ENCODE measurements at places on chromosomes 12 and 14.
A peak's percentile ranks its signal among the peaks of the same experiment; 100 is the strongest.

DNA sequence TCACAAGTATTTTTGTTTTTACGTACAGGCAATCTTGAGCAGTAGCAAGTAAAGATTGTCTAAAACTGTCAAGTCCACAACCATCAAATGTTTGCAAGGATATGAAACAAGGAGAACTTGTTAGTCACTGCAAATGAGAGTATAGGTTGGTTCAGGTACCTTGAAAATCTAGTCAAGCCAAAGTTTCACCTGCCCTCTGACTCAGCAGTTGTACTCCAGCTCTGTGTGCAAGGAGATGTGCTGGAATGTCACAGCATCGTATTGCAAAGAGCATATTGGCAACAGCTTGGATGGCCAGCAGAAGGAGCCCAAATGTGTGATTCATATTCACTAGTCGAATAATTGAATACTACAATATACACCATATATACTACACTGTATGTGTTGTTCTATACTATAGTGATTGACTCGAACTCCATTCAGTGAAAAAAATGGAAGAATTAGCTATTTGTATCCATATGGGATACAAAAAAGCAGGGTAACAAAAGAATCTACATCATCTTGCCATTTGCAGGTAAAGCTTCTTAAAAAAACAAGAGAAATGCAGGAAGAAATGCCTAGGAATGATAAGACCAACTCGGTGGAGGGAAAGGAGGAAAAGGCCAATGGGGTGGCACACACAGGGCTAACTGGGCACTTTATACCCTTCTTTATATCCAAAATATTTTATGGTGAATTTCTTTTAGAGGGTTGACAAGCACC is 44.0 kb downstream of the EID3 start:
- peaks cover 32% of the 10 kb centered on the region for H3K36me3 ChIP-seq
- H3K4me3 ChIP-seq = no peak overlapping the region
- H3K4me1 ChIP-seq = no peaks in the 10 kb centered on the region
- no peak for DNase-seq

- H3K4me1 ChIP-seq = no peaks in the 10 kb centered on the region
- H3K4me3 ChIP-seq = no peak overlapping the region
- no peak overlapping the region for H3K27ac ChIP-seq
- no peaks in the 10 kb centered on the region for H3K27me3 ChIP-seq
Observed at GRCh38 chr14:78251308-78251707, 81.1 kb downstream of the NRXN3 start.

- no peak overlapping the region for H3K27ac ChIP-seq
- no peak for DNase-seq
- no peaks in the 10 kb centered on the region for H3K36me3 ChIP-seq
- no peak overlapping the region for H3K4me3 ChIP-seq
Observed at GRCh38 chr12:39144613-39145061, 239.2 kb upstream of the CPNE8 start.

- peaks cover 34% of the 10 kb centered on the region for H3K4me1 ChIP-seq
- peaks cover 10% of the 10 kb centered on the region for H3K36me3 ChIP-seq
- peak overlapping the region; percentile 16 for H3K4me3 ChIP-seq
- H3K27me3 ChIP-seq = no peaks in the 10 kb centered on the region
- peak overlapping the region; percentile 63 for H3K27ac ChIP-seq
Observed at GRCh38 chr12:112130441-112130998, 5.2 kb downstream of the TRAFD1 start.

DNA sequence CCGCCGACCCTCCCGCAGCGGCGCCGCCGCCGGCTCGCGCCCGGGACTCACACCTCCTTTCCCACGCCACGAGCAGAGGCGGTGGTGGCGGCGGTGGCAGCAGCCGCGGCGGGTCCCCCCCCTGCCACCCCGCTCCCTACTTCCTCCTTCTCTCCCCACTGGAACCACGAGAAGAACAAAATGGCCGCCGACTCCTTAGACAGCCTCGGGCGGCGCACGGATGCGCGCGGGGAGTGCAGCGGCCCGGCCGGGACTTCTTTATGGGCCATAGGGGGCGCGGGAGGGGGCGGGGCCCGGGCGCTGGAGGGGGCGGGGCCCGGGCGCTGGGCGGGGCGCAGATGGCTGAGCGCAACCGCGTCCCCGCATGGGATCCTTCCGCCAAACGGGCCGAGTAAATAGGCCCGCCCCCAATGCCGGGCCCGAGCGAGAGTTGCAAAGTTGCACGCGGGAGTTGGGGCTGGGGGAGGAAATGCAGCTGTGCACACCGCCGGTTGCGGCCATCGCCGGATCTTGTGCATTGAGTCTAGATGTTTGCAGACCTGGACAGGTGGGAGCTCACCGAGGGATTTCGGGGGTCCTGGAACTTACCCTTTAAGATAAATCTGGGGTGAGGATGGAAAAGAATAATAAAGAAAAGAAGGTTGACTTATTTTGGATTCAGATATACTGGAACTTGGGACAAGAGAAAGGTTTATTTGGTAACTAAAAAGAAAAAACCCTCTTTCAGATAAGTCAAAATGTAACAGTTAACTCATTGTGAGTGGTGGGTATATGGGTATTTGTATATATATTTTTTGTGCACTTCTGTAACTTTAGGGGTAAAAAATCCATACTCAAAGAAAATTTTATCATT is at the start of gene PPP1CC:
Gene PPP1CC, minus strand, starts transcription at position 174 of the 853 bp plus-strand sequence. CDS start 184 bp downstream, outside the sequence.
- peak within 1 kb of the TSS; percentile 94 for H3K4me3 ChIP-seq
- H3K27ac ChIP-seq = peak within 1 kb of the TSS; percentile 79
- no peaks in the 10 kb centered on the region for H3K27me3 ChIP-seq

GRCh38 chr14:44663136-44663535 is 156.1 kb upstream of the FSCB start:
- no peaks in the 10 kb centered on the region for H3K27me3 ChIP-seq
- H3K27ac ChIP-seq = no peak overlapping the region
- no peak overlapping the region for H3K4me3 ChIP-seq
- no peak for DNase-seq
- H3K36me3 ChIP-seq = no peaks in the 10 kb centered on the region

GRCh38 chr12:121444842-121445202 is 44.9 kb downstream of the RNF34 start:
- H3K4me1 ChIP-seq = no peaks in the 10 kb centered on the region
- H3K36me3 ChIP-seq = peaks cover 48% of the 10 kb centered on the region

DNA sequence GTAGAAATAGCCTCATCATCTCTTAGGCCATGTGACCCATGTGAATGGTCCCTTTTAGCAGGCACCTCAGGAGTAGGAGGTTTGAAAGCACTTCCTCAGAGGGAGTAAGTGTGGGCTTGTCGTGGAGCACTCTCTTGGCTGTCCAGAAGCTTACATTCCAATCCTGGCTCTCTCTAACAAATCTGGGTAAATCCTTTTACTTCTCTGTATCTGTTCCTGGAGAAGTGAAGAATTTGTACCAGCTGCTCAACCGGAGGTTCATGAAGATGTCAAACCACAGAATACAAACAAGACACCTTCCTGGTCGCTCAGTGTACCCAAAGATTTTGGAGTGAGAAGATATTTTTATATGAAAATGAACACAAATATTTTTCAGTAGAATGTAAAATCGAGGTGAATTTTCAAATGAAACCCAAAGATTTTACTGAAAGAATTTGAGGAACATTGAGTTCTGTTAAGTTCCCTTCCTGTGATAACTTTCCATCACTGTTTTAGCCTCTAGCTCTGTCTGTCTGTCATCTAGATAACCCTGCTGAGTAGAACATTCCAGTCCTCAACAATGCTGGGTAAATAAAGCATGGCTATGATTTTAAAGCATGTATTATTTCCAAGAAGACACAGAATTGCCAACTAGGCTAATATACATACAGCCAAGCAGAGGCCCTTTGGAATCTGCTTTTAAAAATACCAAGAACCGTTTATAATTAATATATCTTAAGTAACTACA is 263.9 kb upstream of the RGS6 start:
- H3K27ac ChIP-seq = no peak overlapping the region
- H3K36me3 ChIP-seq = peaks cover 6% of the 10 kb centered on the region
- DNase-seq = no peak

- no peaks in the 10 kb centered on the region for H3K36me3 ChIP-seq
- peaks cover 16% of the 10 kb centered on the region for H3K4me1 ChIP-seq
- DNase-seq = no peak
- no peak overlapping the region for H3K27ac ChIP-seq
- peaks cover 23% of the 10 kb centered on the region for H3K27me3 ChIP-seq
Observed at GRCh38 chr14:53951243-53951626, 5.4 kb downstream of the BMP4 start.

GRCh38 chr14:65079768-65080167 is 22.5 kb downstream of the MAX start:
- H3K4me3 ChIP-seq = no peak overlapping the region
- H3K27ac ChIP-seq = no peak overlapping the region
- H3K27me3 ChIP-seq = no peaks in the 10 kb centered on the region
- H3K4me1 ChIP-seq = peaks cover 8% of the 10 kb centered on the region

GRCh38 chr12:49403971-49404450 is 36.7 kb downstream of the SPATS2 start:
- no peaks in the 10 kb centered on the region for H3K27me3 ChIP-seq
- no peak for DNase-seq
- H3K27ac ChIP-seq = no peak overlapping the region
- no peak overlapping the region for H3K4me3 ChIP-seq

DNA sequence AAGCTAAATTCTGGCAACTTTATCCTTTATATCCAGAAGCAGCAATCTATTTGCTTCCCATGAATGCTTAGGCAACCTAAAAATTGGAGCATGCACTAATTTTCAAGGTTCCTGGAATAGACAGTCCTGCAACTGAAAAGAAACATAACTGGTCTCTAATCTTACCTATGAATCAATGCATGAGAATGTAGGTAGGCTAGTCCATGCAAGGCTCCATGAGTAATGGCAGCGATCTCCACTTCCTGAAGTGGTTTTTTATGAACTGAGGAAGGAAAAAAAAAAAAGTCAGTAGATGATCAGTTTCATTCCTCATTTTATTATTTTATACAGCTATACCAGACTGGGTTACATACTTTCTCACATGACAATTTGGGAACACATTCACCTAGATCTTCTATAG is 102.0 kb downstream of the PEBP1 start:
- H3K36me3 ChIP-seq = peaks cover 24% of the 10 kb centered on the region
- H3K4me1 ChIP-seq = no peaks in the 10 kb centered on the region
- no peak overlapping the region for H3K4me3 ChIP-seq
- no peaks in the 10 kb centered on the region for H3K27me3 ChIP-seq

GRCh38 chr12:104443008-104443407 is 13.7 kb upstream of the CHST11 start:
- no peak for DNase-seq
- H3K4me1 ChIP-seq = no peaks in the 10 kb centered on the region
- H3K4me3 ChIP-seq = no peak overlapping the region
- H3K36me3 ChIP-seq = no peaks in the 10 kb centered on the region
- no peaks in the 10 kb centered on the region for H3K27me3 ChIP-seq

GRCh38 chr12:54549774-54550451 is 512 bp downstream of the PDE1B start:
- no peaks in the 10 kb centered on the region for H3K27me3 ChIP-seq
- no peaks in the 10 kb centered on the region for H3K36me3 ChIP-seq
- no peak overlapping the region for H3K27ac ChIP-seq

DNA sequence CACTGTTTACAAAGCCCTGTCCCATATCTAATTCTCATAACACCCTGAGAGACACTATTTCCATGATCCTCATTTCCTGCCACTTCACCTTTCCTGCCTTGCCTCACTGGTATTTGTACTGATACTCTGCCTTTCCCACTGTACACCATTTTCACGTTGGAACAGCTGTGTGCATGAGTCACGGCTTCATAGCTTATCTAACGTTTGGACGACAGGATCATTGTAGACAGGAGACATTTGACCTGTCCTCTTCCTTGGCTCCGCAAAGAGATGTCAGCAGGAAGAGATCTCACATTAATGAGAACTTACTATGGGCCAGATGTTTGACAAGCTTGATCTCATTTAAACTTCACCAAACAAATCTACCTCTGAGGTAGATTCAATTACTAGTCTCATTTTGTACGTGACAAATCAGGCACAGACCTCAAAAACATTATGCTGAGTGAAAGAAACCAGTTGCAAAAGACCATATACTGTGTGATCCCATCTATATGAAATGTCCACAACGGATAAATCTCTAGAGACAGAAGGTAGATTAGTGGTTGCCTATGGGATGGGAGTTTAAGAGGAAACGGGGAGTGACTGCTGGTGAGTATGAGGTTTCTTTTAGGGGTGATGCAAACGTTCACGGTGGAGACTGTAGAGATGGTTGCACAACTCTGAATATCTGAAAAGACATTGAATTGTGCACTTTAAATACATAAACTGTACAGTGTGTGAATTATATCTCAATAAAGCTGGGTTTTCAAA is 71.2 kb downstream of the KCNK13 start:
- no peaks in the 10 kb centered on the region for H3K4me1 ChIP-seq
- no peaks in the 10 kb centered on the region for H3K36me3 ChIP-seq
- no peak overlapping the region for H3K4me3 ChIP-seq
- no peaks in the 10 kb centered on the region for H3K27me3 ChIP-seq

DNA sequence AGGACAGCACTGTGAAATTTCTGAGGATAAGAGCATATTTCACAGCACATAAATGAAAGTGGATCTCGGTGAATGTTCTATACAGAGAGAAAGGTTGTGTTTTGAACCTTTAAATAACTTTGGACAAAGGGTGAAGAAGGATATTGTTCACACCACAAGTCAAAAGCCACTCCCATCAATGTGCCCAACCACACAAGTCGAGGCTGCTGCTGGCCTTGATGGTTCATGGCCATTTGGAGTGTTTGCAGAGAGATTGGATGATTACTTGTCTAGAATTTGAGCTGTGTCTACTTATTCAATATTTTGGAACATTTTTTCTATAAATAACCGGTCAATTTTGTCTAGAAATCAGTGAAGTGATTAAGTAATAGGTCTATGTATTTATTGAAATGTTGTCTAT is 121.2 kb downstream of the HMGA2 start:
- no peaks in the 10 kb centered on the region for H3K36me3 ChIP-seq
- H3K27me3 ChIP-seq = peaks cover 3% of the 10 kb centered on the region
- no peaks in the 10 kb centered on the region for H3K4me1 ChIP-seq
- H3K27ac ChIP-seq = no peak overlapping the region
- H3K4me3 ChIP-seq = no peak overlapping the region
- DNase-seq = no peak

GRCh38 chr12:53443955-53444354 is 2.4 kb downstream of the PRR13 start:
- no peaks in the 10 kb centered on the region for H3K27me3 ChIP-seq
- no peak overlapping the region for H3K27ac ChIP-seq
- H3K36me3 ChIP-seq = peaks cover 27% of the 10 kb centered on the region
- DNase-seq = no peak

DNA sequence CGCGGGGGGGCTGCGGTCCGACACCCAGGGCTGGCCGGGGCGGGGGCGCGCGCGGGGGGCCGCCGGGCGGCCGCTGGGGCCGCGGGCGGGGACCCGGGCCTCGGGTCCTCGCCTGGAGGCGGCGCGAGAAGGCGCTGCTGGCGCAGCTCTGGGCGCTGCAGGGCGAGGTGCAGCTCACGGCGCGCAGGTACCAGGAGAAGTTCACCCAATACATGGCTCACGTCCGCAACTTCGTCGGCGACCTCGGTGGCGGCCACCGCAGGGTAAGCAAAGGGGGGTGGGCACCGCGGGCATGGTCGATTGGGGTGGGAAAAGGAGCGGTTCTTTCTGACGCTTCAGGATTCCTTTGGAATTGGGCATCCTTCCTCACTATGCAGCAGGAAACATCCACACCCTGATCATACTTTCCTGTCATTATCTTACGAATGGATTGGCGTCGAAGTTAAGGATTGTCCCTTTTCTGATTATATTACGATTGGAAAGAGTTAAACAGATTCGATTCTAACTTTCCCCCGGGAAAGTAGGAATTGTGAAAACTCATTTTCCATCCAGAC is 798 bp downstream of the PDZRN4 start:
- peaks cover 4% of the 10 kb centered on the region for H3K27me3 ChIP-seq
- no peak overlapping the region for H3K27ac ChIP-seq
- no peaks in the 10 kb centered on the region for H3K4me1 ChIP-seq
- no peak for DNase-seq
- H3K4me3 ChIP-seq = no peak overlapping the region

- H3K27me3 ChIP-seq = no peaks in the 10 kb centered on the region
- no peak for DNase-seq
- no peak overlapping the region for H3K4me3 ChIP-seq
- no peaks in the 10 kb centered on the region for H3K4me1 ChIP-seq
Observed at GRCh38 chr14:30813216-30813615, 61.1 kb upstream of the COCH start.

Measured in effector memory CD4-positive, alpha-beta T cell (primary cell).